NCI-H345 (cell line): ENCODE measurements at places on chromosomes 5 and 9.

- DNase-seq = no peak
Measured at GRCh38 chr5:9423571-9423970, 122.3 kb downstream of the SEMA5A start.

DNA sequence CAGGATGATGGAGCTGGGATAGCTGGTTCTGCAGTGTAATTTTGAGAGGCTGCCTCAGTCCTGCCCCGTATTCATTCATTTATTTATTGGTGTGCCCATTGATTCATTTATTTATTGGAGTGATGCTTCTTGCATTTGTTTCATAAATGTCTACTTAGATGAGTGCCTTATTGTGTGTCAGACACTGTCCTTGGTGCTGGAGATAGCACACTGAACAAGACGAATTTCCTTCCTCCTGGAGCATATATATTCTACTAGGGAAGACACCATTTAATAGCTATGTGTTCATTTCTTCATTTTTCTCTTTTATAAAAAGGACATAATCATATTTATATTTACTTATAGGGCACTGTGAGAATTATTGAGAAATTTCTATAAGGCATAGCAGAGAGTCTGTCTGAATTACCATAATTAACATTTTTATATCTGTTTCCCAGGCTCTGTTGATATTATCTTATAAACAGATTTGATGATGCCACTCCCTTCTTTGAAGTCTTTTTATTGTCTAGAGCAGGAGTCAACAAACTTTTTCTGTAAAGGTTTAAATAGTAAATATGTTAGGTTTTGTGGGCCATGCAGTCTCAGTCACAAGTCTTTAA, 433.9 kb upstream of the ZNF608 start:
- DNase-seq = no peak

DNA sequence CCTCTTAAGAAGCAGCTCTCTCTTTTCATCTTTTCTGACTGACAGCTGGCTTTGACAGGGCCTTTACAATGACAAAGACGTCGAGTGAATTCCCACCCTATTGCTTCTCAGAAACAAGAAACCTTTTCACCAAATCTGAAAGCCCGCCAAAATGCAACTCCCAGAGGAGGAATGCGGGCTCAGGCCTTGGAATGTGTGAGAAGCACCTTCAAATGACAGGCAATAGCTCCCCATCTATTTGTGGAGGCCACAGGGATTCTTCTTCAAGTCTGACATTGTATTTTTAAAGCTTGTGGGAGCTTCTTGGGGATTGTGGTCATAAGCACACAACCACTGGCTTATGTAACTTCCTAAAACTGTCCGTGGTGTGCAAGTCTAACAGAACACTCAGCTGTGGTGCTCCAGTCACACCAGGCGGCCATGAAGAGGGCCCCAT, 72.7 kb downstream of the DPYSL3 start:
- DNase-seq = no peak

DNA sequence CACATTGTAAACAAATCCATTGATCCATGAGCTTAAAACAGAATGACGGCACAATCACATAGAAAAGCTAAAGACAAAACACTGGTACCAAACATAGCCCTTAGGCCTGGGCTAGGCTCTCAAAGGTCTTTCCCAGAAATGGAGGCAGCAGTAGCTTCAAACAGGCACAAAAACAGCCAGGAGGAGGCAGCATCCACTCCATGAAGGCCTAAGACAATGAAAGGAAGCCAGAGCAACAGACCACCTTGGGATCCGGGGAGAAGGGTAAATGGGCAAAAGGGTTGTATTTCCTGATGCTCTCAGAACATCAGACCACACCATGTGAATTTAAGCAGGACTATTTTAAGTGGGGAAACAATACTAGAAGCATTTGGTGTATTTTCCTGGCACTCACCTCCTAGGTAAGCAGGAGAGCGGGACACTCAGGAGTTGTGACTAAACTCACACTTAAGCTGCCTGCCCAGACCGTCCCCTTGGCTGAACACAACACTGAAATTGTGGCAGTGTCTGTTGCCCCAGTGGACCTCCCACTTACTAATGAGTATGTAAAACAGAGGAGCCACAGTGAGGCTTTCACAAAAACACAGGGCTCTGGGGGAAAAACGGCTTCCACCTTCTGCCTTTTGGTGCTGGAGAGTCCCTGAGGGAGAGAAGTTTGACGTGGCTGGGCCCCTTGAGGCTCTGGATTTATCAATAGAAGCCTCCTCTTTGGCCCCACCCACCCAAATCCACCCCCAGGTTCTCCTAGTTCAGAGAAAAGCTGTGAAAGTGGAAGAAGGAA, 11.9 kb downstream of the GNPDA1 start:
- DNase-seq = no peak

DNA sequence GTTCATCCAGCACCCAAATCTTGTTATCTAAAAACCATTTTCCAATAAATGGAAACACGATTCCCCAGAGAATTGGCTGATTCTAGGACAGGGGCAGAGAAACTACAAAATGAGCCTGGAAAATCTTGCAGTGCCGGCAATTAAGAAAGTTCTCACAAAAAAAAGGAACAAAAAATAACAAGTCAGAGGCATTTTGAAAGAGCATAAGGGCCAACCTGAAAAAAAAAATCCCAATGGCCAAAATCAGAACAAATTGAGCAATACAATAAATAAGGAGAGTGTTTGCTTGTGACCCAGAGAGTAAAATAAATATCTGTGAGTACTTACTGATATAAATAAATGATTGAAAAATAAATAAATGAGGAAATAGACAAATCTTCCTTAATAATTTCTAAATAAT, 55.1 kb upstream of the S1PR3 start:
- no peak for DNase-seq

DNA sequence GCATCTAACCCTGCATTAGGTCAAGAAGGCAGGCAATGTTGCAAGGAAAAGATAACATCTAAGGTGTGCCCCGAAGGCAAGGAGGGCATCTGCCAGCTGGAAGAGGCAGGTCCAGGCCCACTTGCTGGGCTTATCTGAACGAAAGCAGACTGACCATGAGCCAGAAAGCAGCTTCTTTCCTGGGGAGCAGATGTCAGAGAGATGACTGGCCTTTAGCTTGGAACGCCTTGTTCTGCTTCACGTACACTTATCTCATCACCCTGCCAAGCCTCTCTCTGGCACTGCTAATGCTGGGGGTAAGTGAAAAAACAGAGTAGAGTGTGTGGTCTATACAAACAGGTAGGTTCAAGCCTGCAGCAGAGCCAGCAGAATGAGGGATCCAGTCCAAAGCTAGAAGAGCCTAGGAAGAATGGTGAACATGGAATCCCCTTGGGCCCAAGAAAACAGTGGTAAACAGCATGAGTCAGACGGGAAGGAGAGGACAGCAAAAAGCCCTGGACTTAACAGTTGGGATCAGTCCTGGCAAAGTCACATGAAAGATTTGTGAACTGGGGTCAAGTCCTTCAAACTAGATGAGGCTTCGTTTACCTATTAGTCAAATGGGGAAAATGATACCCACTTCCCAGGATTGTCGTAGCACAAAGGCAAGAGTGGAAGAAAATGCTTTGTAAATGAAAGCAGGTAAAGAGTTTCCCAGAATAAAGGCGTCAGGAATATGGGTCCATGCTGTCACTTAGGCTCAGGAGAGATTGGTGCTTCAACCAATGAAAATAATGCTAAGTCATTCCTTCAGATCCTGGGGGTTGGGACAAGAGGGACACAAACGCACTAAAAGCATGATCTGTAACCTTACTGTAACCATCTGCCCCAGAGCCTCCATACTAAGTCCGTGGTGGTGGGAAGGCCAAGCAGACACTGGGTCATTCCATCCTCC, 200.9 kb downstream of the SLIT3 start:
- DNase-seq = no peak

DNA sequence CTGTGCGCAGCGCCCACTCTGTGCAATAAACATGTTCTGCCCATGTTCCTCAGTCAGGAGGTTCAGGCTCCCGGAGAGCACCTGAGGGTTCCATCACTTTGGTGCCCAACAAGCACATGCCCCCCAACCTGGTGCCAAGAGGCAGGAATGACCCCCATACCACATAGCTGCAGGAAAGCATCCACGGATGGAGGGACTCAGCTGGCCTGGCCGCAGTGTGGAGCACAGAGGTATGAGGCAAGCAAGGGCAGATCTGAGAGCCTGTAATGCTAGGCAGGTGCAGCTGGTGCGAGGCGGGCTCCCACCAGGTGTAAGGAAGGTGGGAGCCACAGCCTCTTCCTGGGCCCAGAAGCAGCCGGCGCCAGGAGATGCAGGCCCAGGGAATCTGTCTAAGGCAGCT, 4.3 kb upstream of the MRNIP start:
- no peak for DNase-seq

- no peak for DNase-seq
Measured at GRCh38 chr9:130290291-130291181, 25.0 kb downstream of the HMCN2 start.

DNA sequence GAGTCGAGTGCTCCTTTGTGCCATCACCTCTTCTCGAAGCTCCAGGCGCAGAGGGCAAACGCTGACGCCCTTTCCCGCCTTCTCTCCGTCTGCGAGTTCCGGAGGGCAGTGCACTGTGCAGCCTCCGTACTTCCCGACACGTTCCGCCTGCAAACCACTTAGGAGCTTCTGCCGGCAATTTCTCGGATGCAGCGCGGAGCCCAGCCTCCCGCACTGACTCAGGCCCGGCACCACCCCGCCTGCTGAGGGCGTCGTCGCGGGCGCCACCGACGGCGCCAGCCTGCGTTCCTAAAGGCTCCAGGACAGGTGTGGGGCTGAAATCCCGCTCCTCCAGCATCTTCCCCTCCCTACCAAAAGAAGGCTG, 9.3 kb upstream of the TRIM36 start:
- no peak for DNase-seq

DNA sequence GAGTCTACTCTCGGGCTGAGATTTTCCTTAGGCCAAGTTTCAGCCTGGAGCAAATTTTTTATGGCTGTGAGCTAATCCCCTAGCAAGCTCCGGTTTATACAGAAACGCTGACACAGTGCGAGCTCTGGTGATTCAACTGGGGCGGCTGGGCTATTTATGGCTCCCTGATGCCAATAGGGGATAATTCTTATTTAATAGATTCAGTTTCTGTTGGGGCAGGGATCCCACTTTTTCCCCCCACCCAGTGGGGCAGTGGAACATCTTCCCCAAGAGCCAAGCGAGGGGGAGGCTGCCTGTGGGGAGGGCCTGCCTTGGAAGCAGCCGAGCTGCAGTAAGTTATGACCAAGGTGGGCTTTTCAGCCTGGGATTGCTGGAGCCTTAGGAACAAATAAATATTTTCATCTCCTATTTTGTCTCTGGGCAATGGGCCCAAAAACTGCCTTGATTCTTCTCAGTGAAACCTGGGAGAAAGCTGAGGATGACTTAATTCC, 129.1 kb downstream of the MACROH2A1 start:
- DNase-seq = no peak

DNA sequence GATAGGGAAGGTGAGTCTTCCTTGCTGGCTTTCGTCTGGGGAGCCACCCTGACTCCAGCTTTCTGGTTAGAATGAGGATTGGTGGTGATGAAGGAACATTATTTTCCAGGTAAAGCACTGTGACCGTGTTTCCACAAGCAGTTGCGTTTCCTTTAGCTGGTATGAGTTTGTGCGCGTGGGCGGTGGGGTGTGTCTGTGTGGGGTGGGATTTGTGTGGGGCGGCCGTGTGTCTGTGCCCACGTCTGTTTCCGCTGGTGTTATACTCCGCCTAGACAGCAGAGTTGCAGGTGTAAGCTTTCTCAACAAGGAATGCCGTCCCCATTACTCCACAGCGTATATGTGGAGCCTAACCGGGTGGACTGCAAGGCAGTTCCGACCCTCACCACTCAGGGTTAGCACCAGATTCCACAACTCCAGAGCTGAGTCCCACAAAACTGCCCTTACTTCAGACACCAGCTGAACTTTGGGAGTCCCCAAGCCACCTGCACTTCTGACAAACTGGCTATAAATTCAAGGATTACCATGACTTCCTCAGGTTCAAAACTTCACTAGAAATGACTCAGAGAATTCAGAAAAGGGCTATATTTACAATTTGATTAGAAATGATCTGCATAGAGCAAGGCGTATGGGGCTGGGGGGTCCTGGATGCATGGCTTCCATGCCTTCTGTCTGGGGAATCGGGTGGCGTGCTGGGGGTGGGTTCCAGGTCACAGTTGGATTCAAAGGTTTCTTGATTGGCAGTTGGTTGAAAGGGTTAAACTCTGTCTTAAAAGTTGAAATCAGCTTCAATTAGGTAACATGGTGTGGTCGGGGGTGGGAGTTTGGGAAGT, 29.8 kb downstream of the PROP1 start:
- DNase-seq = no peak

- no peak for DNase-seq
Measured at GRCh38 chr5:78116167-78116566, 178.3 kb downstream of the AP3B1 start.

GRCh38 chr5:143354025-143354424, 49.5 kb downstream of the NR3C1 start:
- DNase-seq = no peak

DNA sequence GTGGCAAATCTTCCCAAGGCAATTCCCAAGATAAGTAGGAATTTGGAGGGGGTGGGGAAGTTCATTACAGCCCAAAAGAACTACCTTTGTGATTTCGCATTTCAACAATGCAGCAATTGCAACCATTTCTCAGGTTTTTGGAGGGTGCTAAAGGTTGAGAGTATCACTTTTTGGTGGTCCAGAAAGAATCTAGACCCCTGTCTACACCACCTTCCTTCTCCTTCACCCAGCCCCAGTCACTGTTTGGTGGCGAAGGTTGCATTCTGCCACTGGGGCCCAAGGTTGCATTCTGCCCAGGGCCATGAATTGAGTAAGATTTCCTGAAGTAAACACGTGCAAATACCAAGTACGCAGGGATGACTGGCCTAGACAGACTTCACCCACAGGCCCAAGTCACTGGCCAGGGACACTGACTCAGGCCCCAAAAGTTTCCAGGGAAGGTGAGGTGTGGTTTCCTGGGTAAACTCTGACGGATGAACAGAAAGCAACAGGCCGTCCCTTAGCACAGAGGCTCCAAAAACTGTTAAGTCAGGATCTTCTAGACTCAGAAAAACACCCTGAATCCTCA, 5.7 kb downstream of the PDE6A start:
- no peak for DNase-seq

DNA sequence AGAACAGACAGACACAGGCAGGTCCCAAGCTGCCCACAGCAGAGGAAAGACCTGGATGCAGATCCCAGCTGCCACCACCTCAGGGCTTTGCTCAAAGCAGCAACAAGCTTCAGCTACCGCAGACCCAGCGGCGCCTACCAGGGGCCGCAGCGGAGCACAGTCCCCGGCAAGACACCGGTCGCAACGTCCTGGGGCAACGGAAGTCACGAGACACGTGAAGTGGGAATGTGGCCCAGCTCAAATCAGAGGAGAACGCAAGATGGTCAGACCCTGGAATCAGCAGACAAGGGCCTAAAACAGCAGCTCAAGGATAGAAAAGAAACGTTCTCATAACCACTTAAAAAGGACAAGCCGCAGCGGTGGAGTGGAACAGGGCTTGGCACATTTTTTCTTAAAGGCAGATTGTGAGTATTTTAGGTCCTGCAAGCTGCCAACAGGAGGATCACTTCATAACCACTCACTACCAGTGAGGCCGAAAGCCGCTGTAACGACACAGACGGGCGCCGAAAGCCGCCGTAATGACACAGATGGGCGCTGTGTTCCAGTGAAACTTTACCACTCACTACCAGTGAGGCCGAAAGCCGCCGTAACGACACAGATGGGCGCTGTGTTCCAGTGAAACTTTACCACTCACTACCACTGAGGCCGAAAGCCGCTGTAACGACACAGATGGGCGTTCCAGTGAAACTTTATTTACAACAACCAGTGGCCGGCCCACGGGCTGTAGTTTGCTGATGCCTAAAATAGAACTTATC, 21.7 kb downstream of the SLC9A3 start:
- no peak for DNase-seq

GRCh38 chr5:111394586-111394985, 117.7 kb downstream of the STARD4 start:
- DNase-seq = no peak

- DNase-seq = no peak
Measured at GRCh38 chr5:180515294-180515693, 21.1 kb downstream of the CNOT6 start.

GRCh38 chr9:122808141-122808540, 8.2 kb downstream of the OR1K1 start:
- no peak for DNase-seq
